ENCODE measurements at places on chromosomes 16 and 17.

DNA sequence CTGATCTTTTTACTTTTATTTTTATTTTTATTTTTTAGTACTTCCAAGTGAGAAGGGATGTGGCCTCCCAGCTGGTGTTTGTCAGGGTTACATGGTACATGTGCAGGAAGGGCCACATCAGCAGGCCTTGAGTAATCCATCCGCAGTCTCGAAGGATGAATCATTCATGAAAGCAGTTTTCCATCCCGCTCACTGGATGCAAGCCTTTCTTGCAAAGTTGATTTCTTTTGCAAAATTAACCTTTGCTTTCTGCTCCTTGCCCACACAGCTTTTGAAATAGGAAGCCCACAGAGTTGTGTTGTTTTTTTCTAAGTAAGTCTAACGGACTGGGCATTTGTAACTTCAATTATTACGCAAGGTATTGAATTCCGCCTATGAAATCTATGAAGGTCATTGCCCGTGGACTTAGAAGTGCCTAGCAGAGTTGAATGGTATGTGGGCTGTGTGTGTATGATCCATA is 157.4 kb downstream of the PRKCA start:
- no peak for DNase-seq

DNA sequence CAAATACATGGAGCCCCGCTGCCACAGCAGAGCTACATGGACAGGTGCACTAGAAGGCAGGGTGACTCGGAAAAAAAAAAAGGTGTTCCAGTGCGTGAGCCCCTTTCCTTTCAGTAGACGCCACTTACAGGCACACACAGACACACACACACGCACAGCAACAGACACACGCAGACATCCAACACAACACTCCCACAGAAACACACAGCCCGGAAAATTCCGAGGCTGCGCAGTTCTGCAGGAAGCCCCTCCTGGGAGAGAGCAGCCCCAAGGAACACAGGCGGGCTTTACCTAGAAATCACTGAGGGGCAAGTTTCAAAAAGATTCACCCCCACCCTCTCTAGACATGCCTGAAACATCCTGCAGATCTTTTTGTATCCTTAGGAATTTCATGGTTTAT is 136.0 kb upstream of the WSB1 start:
- DNase-seq = no peak

DNA sequence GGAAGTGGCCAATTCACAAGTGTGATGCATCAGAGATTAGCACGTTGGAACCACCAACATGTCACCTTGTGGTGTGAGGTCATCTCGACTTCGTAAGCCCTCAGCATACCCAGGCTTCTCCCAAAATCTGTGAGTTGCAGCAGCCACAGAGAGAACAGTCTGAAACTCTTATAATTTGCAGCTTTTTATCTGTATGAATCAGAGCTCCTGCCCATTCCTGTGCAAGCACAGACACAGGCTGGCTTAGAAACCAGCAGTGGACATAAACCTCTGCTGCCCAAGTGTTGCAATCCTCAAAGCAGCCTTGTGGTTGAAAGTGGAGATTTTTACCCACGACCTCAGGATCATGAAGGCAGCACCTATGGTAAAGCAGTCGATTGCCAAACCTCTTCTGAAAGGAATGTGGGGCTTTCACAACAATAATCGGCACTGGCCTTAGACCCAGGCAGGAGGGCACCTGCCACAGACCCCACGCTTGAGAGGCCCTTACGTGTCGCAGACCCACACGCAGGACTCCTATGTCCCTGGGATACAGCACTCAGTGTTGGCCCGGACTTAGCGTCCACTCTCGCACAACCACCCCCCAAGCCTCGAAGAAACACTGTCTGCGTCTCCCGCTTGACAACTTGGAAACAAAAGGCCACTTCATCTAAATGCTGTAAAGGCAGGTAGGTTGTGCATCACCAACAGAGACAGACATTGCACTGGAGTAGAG is 24.5 kb upstream of the OSGIN1 start:
- no peak for DNase-seq

DNA sequence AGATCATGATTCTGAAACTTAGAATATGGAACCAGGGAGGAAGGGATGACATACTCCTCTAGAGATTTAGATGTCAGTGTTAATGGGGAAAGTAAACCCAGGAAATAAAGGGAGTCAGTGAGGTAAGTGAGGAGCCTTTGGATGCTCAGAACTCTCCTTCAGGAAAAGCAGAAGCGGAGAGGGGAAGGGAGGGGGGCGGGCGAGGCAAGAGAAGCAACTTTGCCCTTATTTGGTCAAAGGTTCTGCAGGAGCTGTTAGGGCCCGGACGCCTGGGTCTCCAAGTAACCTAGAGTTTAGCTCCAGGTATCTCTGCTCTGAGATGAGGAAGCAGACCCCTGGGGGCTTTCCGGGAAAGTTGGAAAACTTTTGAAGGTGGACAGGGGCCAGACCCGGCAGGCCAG is 1.3 kb downstream of the PFN1 start:
- no peak for DNase-seq

DNA sequence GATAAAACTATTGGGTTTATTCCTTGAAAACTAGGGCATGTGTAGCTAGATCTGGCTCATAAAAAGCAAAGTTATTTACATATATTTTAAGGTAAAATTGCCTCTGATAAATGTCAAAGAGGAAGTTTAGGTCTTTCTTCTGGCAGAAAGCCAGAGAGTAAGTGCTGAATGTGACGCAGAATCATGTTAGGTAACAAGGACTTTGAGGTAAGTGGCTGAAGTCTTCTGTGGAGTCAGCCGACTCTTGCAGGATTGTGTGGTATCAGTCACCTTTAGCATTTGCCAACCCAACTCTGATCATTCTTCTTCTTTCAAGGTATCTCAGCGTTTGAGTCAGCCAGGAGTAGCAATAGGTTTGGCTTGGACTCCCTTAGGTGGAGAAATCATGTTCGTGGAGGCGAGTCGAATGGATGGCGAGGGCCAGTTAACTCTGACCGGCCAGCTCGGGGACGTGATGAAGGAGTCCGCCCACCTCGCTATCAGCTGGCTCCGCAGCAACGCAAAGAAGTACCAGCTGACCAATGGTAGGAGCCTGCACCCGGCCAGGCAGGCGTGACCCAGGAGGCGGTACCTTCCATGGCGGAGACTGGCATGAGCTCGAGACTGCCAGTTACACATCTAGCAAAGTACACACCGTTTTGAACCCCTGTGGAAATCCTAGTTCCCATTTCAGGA is 37.9 kb downstream of the SIAH1 start:
- no peak for DNase-seq

DNA sequence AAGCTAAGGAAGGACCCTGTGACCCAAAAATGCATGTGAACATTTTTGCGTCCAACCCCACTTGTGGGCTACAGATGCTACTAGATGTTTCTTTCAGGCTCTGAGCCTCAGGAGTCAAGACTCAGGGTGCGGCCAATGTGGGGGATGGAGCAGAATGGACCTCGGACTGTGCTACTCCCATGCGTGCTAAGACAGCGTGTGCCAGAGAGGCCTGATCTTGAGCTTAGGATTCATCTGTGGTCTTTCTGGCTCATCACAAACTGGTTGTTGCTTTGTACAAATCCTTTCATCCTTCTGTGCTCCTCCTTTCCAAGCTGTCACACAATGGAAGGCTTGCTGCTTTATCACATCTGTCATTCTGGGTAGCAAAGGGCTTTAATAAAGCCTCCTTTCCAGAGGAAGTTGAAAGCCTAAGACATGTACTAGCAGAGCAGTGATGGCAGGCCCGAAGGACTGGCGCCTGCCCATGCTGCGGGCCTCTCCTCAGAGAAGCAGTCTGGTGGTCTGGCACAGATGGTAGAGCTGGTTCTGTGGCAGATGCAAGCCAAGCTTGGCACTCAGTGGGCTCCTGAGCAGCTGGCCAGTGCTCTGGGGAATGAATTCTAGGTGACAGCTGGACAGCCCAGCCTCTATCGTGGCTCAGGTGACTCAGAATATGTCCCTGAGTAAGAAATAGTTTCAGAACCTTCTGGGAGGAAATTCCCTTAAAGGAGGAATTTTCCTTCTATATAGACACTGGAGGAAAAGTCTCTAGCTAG is 27.8 kb downstream of the COG4 start:
- no peak for DNase-seq

DNA sequence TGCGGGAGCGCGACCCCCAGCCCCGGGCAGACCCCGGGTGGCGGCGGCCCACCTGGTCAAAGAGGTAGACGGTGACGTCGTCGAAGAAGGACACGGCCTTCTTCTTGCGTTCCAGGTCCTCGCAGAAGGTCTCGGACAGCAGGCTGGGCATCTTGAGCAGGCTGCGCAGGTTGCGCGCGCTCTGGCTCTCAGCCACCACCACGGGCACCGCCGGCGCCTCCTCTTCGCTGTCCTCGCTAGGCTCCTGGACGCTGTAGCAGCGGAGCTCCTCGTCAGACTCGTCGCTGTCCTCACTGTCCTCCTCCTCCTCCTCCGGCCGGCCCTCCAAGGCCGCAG is 45.2 kb upstream of the PVALEF start:
- DNase-seq = no peak

GRCh38 chr16:25009822-25010221 is 5.3 kb downstream of the ARHGAP17 start:
- no peak for DNase-seq

DNA sequence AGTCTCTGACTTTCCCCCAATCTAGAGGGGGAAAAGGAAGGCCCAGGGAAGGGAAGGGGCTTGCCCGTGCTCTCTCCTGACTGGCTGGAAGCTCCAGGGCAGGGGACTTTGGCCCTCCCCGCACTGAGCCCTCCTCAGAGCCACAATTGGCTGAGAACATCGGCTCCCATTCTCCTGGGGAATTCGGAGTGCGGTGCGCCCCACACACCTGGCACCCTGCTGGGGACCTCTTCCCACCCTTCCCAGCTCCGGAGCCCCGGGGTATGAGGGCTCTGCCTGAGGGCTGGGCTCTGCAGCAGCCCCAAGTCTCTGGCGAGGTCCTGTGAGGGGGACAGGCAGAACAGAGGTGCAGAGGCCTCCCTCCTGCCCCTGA is 36.0 kb downstream of the PIMREG start:
- DNase-seq = no peak

- no peak for DNase-seq
Observed at GRCh38 chr17:80080081-80080480, 21.3 kb upstream of the GAA start.

GRCh38 chr16:50318796-50319578 is 49.8 kb downstream of the BRD7 start:
- no peak for DNase-seq

- no peak for DNase-seq
Observed at GRCh38 chr17:81012574-81013447, 21.2 kb downstream of the CHMP6 start.

DNA sequence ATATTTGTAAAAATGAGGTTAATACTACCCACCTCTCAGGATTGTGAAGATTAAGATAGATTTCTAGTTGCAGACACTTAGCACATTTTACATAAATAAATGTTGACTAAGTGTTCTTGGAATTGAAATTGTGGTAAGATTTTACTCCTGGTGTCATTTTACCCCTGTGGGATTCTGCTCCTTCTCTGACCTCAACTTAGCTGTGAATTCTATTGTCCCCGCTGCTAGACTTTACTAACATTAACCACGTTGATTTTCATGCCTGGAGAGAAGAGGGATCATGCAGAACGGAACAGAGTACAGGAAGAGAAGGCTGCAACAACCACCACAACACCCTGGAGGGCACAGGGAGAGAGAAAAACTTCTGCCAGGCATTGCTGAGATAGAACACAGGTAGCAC is 2.1 kb upstream of the TOM1L1 start:
- no peak for DNase-seq

- no peak for DNase-seq
Observed at GRCh38 chr16:77732241-77732946, 10.1 kb downstream of the NUDT7 start.

DNA sequence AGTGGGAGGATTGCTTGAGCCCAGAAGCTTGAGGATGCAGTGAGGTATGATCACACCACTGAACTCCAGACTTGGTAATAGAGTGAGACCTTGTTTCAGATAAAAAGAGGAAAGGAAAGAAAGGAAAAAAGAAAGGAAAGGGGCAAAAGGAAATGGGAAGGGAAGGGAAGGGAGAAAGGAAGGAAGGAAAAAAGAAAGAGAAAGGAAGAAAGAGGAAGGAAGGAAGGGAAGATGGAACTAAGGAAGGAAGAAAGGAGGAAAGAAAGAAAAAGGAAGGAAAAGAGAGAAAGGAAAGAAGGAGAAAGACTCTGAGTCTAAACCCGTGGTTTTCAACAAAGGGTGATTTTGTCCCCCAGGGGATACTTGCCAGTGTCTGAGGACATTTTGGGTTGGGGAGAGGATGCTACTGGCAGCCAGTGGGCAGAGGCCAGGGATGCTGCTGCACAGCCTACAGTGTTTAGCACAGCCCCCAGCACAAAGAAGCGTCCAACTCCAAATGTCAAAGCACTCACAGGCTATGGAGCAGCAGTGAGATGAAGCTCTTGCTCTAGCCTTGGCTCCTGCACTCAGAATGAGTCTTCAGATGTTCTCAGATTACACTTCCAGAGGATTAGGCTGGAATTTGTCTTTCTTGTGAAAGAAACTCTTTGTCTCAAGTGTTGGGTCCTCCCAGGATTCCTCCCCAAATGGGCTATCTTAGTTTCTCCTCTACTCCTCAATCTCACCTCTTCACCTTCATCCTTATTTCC is 64.2 kb downstream of the BMERB1 start:
- DNase-seq = no peak

DNA sequence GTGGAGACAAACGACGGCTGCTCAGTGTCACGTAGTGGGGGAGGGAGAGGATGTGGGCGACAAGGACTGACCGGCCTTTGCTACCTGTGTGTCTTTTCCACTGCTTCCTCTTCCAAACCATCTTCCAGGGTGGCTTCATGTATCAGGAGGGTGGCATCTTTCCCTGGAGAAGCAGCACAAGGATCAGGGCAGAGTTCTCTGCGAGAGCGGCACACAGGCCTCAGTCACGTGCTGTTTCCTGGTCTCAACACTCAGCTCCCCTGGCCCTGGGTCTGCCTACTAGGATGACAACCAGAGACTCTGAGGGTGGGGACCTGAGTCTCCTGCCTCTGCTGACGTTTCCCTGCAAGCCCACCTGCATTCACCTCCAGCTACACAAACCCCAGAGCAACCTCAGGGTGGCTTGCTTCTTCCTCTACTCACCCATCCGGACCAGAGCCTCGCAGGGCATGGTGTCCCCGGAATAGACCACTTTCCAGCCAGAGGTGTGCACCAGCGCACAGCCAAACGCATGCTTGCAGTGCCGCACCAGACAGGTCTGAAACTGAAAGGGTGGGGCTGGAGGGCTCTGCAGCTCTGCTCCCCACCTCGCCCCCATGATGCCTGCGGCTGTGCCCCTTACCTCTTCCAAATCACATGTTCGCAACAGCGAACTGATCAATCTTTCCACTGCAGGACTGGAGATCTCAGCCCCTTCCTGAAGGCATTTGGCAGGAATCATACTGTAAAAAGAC is 23.3 kb downstream of the ELAC2 start:
- DNase-seq = no peak

DNA sequence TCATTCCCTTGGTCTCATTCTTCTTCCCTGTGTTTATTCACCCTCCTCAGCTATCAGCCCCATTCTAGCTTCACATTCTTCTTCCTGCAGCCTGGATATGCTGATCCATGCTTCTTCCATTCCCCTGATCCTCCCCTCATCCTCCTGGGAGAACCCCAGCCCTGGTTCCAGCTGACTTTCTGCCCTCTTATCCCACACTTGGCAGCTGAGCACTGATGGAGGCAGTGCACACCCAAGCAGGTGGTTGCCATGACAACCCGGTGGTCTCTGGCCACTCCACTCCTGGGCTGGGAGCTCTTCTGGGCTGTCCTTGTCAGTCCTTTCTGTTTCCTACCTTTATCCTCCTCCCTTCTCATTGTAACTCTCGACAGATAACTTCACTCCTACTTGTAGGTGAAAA is 16.7 kb upstream of the TUBG2 start:
- no peak for DNase-seq

All from activated CD4-positive, alpha-beta T cell treated with anti-CD3 and anti-CD28 coated beads for 1 hour (primary cell).